ENCODE measurements at places on chromosomes 11 and 22.

GRCh38 chr22:49086606-49087157, 741.0 kb downstream of the BRD1 start:
- DNase-seq: no peak

DNA sequence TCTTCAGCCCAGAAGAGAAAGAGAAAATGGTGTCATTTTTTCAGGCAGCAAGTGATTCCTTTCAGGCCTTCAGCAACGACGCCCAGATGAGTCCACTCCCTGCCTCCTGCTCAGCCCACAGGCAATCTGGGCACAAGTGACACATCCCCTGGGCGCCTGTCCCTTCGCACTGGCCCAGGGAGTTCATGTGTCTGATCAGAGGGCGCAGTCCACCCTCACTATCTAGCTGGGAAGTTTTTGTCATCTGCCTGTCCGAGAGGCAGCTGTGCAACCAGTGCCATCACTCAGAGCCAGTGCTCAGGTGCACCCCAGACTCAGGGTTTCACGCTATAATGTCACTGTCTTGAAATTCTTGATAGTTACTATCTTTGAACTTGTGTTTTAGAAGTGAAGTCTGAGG, 1.4 kb upstream of the KCNQ1OT1 start:
- DNase-seq: no peak

- DNase-seq: no peak
These were observed 10.3 kb upstream of the POLA2 start for GRCh38 chr11:65251476-65251875.

DNA sequence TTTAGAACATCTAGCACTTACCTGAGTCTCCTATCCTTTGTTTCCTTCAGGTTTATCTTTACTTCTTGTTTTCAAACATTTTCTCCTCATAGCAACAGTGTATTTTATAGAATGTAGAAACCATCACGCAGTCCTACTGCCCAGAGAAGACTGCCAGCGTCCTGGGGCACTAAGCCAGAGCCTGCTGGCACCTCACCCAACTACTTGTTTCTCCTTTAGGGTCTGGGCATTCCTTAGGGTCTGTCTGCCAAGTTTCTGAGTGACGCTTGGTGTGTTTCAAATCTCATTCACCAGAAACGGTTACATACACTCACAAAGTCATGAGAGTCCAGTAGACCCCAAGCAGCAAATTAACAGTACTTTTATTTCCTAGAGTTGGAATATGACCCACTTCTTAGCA, 49.6 kb upstream of the SLC25A1 start:
- no peak for DNase-seq

GRCh38 chr11:86558207-86558606, 114.2 kb downstream of the ME3 start:
- DNase-seq: no peak

DNA sequence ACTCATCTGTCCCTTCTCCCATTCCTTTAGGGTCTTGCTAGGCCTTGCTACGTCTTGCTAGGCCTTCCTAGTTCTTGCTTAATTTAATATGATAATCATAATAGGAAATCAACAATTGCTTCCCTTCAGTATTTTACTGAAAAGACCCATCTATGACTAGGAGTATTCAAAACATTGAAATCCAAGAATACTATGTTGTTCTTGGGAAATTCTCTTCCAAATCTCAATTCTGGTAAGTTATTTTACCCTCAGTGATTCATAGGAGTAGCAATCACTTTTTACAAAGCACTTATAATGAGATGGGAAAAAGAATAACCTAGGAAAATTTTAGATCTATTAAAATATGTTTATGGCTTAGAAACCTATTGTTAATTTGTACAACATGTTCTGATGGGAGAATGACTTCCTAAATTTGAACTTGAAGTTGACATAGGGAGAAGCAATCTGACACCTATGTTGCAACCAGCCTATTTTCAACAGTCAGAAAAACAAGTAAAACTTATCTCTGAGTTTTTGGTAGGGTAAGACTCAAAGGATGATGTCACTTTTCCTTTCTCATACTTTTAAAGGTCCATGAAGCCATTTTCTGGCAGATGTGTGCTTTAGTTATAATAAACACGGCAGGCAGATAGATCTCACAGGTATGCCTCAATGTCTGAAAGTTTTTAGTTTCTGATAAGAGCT, 29.5 kb upstream of the HIPK3 start:
- DNase-seq: no peak

DNA sequence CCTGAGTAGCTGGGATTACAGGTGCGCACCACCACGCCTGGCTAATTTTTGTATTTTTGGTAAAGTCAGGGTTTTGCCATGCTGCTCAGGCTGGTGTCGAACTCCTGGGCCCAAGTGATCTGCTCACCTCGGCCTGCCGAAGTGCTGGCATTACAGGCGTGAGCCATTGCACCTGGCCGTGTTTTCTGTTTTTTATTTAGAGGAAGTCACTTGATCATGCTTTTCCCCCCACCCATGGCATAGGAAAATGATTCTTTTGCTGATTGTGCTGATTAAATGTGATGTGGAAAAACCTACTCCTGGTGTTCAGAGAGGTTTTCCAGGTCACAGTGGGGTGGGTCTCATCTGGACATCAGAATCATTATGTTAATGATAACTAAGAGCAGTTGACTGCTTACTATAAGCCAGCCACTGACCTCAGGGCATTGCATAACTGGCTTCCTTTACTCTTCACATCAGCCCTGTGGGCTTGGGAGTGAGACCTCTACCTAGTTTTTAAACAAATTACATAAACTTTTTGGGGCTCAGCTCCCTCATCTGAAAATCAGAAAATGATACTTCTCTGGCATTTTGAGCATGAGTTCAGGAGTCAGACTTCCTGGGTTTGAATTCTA, 71.0 kb downstream of the PTPRJ start:
- DNase-seq: no peak

DNA sequence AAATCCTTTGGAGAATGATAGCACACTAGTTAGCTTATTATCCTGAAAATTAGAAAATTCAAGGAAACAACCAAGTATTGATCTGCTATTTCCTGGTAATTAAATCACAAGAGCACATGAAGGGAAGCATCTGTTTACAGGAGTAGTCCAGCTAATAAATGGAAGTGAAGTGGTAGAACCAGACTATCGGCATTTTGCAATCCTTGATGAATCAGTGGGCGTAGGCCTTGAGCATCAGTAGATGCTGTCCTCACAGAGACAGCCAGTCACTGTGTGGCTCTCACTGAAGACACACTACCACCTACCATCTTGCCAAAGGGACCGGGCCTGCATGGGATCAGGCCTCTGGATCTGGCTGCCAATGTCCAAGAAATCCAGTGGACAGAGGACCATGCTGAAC, 69.8 kb downstream of the FBLN1 start:
- no peak for DNase-seq

DNA sequence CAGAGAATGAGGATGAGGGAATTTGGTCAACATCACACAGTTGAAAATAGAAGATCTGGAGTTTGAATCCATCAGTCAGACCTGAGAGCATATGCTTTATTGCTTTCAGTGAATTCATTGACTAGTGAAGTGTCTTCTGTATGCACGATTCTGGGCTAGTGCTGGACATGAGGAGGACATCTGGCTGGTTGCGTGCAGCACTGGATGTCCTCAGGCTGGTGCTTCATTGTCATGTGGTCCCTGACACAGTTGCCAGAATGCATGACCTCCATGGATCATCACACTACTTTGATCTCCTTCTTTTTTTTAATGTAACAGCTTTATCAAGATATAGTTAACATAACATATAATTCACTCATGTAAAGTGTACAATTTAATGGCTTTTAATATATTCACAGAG, 44.5 kb upstream of the MMP7 start:
- DNase-seq: no peak

- no peak for DNase-seq
These were observed 620.3 kb downstream of the NELL1 start for GRCh38 chr11:21289686-21290085.

DNA sequence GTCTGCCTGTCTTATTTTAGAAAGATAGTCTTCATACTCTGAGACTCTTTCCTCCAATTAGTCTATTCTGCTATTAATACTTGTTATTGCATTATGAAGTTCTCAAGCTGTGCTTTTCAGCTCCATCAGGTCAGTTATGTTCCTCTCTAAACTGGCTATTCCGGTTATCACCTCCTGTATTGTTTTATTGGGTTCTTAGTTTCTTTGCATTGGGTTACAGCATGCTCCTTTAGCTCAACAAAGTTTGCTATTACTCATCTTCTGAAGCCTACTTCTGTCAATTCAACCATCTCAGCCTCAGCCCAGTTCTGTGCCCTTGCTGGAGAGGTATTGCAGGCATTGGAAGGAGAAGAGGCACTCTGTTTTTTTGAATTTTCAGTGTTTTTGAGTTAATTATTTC, 21.0 kb upstream of the OR5AK2 start:
- no peak for DNase-seq

- no peak for DNase-seq
These were observed 143.0 kb upstream of the ARHGAP20 start for GRCh38 chr11:110855191-110855590.

GRCh38 chr22:23363683-23364082, 183.4 kb downstream of the BCR start:
- DNase-seq: no peak

DNA sequence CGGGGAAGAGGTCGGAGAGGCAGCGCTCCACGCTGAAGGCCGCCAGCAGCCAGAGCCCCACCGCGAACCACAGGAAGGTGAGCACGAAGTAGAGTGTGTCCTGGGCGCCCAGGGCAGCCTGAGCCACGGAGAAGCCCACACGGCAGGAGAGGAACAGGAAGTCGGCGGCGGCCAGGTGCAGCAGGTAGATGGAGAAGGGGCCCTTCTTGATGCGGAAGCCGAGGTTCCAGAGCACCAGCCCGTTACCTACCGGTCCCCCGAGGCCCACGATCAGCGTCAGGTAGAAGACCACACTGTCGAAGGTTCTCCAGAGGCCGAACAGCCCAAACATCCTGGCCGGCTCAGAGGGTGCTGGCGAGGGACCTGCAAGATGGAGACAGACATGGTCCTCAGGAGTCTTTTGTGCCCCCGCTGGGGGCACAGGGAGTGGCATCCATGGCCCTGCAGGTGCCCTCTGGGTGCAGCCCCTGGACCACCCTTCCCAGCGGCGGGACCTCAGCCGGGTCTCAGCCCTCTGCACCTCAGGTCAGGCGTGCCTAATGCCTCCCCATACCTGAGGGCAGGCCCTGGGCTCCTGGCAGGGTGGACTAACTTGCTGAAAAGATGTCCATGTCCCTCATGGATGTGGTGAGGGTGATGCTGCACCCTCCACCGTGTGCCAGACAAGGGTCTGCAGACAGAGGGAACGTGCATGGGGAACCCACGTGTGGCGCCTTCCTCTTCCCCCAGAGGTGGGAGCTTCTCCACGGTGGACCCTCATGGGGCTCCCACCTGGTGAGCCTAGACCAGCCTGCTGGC, at the start of gene MRGPRG:
Gene MRGPRG, minus strand, starts transcription at position 331 of the 798 bp plus-strand sequence. Its CDS starts 0 bp downstream, at position 331.
- DNase-seq: no peak

GRCh38 chr11:409600-410483, 5.0 kb downstream of the SIGIRR start:
- no peak for DNase-seq

- no peak for DNase-seq
These were observed 90.5 kb upstream of the LUZP2 start for GRCh38 chr11:24406389-24406788.

- no peak for DNase-seq
These were observed 57.2 kb downstream of the FOLH1 start for GRCh38 chr11:49151211-49151610.

DNA sequence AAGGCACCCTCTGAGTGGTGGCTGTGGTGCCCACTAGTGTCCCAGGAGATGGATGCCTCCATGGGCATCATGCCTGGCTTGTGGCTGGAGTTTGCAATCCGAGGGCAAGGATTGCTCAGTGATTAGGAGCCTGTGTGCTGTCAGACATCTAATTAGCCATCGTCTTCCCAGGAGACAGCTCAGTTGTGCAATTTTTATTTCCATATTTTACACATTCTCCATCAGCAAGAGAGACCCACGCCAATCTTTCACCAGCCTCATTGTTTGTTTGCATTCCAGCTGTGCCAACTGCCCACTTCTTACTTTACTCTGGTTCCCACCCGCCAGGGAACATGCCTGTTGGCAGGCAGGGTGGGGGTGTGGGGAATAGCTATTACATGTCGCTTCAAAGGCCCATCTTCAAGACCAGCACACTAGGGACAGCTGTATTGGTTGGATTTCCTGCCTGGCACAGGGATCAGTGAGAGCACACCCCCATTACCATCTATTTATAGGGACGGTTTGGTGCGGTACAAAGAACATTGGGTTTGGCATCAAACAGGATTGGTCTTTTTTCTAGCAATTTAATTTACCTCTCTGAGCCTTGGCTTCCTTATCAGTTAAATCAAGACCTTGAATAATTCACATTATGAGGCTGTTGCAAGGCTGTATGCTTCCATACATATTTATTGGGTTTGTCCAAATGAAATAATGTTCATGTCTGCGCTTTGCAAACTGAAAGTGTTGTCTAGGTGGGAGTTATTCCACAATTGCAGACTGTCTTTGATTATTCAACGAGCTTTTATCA, 80.7 kb upstream of the NAV2 start:
- DNase-seq: no peak

GRCh38 chr11:14386895-14387480, 28.0 kb upstream of the RRAS2 start:
- no peak for DNase-seq

DNA sequence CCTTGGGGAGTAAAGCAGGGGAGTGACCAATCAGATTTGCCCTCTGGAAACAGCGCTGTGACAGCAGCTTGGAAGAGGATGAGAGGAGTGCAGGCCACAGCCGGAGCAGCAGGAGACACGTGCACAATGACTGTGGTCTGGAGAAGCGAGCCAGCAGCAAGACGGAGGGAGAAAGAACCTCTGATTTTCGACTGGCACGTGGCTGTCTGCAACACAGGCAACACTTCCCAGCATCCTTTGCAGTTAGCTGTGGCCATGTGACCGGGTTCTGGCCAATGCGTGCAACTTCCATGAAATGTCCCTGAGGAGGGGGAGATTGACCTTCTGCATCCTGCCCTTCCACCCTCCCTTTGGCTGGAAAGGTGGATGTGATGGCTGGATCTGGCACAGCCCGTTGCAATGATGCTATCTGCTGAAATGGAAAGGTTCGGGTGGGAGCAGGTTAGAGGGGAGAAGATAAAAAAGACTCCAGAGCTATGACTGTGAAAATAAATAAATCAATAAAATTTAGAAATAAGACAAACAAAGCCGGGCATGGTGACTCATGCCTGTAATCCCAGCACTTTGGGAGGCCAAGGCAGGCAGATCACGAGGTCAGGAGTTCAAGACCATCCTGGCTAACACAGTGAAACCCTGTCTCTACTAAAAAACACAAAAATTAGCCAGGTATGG, 15.6 kb downstream of the PLA2G6 start:
- no peak for DNase-seq

GRCh38 chr11:73585834-73586575, 11.9 kb downstream of the FAM168A start:
- no peak for DNase-seq
